ENCODE measurements at places on chromosomes 16 and 17.

GRCh38 chr17:4208238-4208637 is 55.5 kb downstream of the ANKFY1 start:
- no peak for DNase-seq

DNA sequence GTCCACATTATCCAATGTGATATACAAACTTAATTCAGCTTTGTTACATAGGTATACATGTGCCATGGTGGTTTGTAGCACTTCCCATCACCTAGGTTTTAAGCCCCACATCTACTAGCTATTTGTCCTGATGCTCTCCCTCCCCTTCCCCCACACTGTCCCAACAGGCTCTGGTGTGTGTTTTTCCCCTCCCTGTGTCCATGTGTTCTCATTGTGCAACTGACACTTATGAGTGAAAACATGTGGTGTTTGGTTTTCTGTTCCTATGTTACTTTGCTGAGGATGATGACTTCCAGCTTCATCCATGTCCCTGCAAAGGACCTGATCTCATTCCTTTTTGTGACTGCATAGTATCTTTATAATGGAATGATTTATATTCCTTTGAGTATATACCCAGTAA is 196.7 kb downstream of the CDH11 start:
- no peak for DNase-seq

- DNase-seq = no peak
These were observed 1279.0 kb upstream of the CDH8 start for GRCh38 chr16:63315229-63315628.

GRCh38 chr17:47192554-47192953 is 3.5 kb upstream of the CDC27 start:
- DNase-seq = no peak

- no peak for DNase-seq
These were observed 678 bp upstream of the HOXB6 start for GRCh38 chr17:48605409-48605919.

- no peak for DNase-seq
These were observed 34.6 kb upstream of the TNRC6C start for GRCh38 chr17:77923776-77924513.

GRCh38 chr16:19380328-19380727 is 37.4 kb upstream of the TMC5 start:
- DNase-seq = no peak

GRCh38 chr17:5527601-5528250 is 41.4 kb downstream of the MIS12 start:
- DNase-seq = no peak

- peak; percentile 23 for DNase-seq
These were observed at the start of gene PLD6 for GRCh38 chr17:17206124-17206912. Gene PLD6 (minus strand): TSS chr17:17206333. CDS start chr17:17206286, 47 bp downstream.

DNA sequence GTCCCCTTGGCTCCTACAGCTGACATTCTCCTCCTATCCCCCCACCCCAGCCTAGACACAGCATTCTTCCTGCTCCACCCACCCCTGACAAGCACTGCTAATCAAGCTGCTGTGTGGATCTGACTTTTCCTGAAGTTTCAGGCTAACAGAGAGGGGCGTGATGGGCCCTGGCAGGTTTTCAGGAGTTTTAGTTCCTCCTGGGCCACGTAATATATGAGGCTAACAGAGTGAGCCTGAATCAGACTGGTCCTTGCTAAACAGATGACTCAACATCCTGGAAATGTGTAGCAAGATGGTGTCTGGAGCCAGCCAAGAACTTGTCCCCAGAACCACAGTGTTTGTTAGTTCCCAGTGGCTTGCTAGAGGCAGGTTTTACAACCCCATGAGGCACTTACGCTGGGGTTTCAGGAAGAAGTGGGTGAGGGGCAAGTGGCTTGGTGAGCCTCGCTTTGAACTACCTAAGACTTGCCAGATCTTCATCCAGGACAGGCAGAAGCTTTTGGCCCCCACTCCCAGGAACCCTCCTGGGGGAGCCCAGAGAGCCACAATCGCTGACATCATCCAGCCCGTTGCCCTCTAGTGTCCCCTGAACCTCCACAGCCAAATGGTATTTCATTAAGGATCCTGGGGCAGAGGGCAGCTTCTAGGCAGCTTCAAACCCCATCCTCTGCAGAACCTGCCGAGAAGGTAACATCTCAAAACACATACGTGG is 15.9 kb downstream of the TMEM92 start:
- DNase-seq = peak; percentile 99

- DNase-seq = no peak
These were observed 346.5 kb downstream of the C16orf95 start for GRCh38 chr16:86970726-86971125.

DNA sequence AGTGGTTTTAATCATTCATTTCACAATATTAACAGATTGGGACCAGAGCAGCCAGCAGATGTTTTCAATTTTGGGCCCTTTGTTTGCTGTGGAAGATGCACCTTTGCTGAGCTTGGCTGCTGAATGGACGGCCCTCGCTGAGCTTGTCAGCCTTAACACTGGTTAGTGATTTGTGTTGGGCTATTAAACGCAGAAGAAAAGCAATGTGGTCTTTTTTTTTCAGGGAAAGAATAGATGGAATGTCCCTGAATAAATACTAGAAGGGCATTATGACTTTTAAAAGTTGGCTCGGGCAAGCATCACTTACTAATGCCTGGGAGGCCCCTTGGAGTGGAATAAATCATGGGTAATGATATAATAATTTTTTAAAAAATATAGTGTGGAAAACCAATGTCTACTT is 297.0 kb downstream of the MAP2K6 start:
- DNase-seq = no peak
